ENCODE measurements at places on chromosomes 4 and X.

GRCh38 chr4:55765070-55765469 lies 54.5 kb upstream of the EXOC1L start:
- DNase-seq = no peak

- DNase-seq = no peak
These were observed 872.6 kb downstream of the FSTL5 start for GRCh38 chr4:161291222-161291621.

- DNase-seq = no peak
These were observed 375 bp downstream of the FGFR3 start for GRCh38 chr4:1793496-1793840.

GRCh38 chrX:9746148-9746888 lies 19.3 kb downstream of the GPR143 start:
- DNase-seq = no peak

DNA sequence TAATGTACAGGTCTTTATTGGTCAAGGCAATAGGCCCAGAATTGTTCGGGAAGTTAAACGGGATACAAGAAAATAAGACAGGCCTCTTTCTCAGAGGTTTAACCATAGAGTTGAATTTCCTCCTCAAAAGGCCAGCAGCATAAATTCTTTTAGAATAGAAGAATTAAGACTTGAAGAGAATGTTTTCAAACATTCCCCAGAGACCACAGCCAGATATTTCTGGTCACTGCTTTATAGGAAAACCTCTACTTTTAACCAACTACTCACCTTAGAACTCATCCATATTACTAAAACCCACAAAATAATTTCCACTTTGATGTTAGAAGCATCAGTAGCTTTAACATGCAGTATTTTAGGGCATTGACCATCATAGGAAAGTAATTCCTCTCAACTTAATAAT lies 317.9 kb downstream of the RAB28 start:
- DNase-seq = no peak

DNA sequence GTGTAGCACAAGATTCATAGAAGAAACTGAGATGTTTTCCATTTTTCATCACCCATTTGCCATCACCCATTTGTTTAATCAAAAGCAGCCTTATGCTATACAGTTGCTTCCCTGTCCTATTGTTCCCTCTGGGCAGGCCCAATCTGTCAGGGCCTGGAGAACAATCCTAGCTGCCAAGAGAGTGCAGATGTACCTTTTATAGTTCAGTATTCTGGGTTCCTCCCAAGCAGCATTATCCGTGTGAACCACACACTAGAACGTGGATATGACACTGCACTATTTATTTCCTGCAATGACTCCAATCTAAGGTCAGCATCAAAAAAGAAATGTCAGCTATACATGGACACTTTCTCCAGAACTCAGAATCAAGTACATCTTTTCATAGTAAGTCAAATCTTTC lies 269.0 kb downstream of the ADGRA3 start:
- DNase-seq = no peak

GRCh38 chr4:10186228-10187214 lies 69.9 kb upstream of the WDR1 start:
- no peak for DNase-seq

DNA sequence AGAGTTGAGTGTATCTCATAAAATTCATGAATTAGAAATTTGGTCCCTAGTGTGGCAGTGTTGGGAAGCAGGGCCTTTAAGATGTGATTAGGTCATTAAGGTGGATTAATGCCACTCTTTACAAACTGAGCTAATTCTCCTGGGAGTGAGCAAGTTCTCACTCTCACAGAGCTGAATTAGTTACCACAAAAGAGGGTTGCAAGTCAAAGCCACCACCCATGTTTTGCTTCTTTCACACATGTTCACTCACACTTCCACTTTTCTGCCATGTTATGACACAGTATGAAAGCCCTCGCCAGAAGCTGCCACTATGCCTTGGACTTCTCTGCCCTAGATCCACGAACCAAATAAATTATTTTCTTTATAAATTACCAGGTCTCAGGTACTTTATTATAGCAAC lies 332.1 kb downstream of the ARAP2 start:
- DNase-seq = no peak

DNA sequence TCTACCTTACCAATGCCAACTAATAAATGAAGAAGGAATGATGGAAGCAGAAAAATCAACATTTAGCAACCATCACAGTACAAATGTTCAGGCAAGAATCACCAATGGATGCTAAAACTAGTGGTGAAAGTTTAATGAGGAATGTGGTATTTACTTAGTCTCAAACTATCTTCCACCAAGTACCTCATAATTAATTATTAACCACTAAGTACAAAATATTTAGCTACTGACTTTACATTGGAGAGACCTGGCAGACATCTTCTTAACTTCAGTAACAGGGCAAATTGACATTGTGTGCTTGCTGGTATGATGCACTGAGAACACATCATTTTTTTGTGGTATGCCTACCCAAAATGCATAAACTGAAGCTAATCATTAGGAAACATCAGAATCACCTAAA lies 82.4 kb downstream of the DLG3 start:
- DNase-seq = no peak
